Forelimb muscle (tissue), 1 donor: ENCODE measurements at places on chromosomes 6 and 20.
A peak's percentile ranks its signal among the peaks of the same experiment; 100 is the strongest.

- DNase-seq, result no peak
Measured at GRCh38 chr6:168247443-168248147, 72.0 kb downstream of the DACT2 start.

- DNase-seq, result no peak
Measured at GRCh38 chr6:98975421-98975820, 27.7 kb upstream of the FBXL4 start.

- DNase-seq, result no peak
Measured at GRCh38 chr6:5087389-5087788, 2.2 kb downstream of the PPP1R3G start.

GRCh38 chr6:24855395-24856245 is 56.9 kb upstream of the ARMH2 start:
- peak; percentile 65 for DNase-seq

DNA sequence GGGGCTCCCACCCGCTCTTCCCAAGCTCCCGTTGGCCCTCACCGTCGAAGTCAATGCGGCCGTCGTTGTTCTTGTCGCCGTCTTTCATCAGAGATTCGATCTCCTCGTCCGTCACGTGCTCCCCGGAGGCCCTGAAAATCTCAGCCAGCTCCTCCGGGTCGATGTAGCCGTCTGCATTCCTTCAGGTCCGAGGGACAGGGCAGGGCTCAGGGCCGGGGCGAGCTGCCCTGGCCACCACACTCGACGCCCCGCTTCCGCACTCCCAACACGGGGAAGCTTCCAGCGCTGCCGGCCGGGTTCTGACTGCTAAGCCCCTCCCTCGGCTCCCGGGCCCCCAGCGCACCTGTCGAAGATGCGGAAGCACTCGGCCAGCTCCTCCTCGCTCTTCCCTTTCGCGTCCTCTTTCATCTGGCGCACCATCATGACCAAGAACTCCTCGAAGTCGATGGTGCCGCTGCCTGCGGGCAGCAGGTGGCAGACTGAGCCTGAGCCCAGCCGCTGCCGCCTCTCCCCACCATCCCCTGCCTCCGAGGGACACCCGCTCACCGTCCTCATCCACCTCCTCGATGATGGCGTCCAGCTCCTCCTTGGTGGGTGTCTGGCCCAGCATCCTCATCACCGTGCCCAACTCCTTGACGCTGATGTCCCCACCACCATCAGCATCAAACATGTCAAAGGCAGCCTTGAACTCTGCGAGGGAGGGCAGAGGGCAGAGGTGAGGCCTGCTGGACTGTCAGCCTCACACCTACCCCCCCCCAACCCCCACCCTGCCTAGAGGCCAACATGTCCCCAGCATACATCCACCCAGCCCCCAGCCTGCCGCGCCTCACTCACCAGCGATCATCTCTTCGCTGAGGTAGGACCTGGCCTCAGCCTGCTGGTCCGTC is 2.9 kb downstream of the TNNC2 start:
- DNase-seq, result no peak
